Stimulated activated CD8-positive, alpha-beta memory T cell treated with anti-CD3 and anti-CD28 coated beads, Interleukin-15, amount 100 ng/mL, for 4 hours (primary cell): ENCODE measurements at places on chromosomes 12 and 14.

DNA sequence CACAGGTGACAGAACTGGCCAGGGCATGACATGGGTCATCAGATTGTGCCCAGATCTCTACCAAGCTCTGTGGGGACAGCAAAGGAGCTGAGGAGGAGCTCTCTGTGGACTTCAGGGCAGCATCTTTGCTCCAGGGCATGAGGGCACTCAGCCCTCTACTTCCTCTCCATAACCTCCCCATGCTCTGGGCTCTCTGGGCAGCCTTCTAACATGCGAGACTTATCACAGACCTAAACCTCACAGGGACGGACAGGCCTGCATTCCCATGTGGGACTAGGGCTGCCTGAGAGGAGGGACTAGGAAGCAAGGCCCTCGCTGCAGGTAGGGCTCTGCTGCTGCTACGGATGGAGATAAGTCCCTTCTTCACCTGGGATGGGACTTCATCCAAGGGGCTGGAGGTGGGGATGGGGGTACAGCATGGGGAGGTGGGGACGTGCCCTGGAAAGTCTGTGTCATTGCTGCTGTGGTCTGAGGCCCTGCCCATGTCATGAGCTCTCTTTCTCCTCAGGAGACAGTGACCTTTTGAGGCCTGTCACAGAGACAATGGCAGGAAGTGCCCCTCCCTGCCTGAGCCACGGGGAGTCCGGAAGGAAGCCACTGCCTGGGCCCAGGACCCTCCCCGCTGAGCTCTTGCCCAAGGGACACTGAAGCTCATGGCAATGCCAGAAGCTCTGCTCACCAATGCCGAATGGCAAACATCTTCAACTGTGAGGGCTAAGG is 44.1 kb downstream of the PITPNM2 start:
- DNase-seq: peak; percentile 24

DNA sequence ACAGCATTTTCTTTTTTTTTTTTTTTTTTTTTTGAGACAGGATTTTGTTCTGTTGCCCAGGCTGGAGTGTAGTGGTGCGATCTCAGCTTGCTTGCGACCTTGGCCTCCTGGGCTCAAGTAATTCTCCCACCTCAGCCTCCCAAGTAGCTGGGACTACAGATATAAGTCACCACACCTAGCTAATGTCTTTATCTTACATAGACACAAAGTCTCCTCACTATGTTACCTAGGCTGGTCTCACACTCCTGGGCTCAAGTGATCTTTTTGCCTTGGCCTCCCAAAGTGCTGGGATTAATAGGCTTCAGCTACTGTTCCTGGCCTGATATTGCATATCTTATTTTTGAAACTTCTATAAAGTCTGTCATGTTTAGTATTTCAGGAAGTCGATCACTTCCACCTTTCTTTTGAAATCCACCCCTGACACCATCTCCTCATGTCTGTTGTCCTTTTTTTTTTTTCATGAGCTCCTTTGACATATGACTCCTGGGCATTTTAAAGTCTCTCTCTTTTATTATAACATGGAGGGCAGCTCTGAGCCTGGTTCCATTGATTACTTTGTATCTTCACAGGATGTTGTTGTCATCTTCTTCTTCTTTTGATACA is 5.9 kb upstream of the A2ML1 start:
- DNase-seq: no peak

DNA sequence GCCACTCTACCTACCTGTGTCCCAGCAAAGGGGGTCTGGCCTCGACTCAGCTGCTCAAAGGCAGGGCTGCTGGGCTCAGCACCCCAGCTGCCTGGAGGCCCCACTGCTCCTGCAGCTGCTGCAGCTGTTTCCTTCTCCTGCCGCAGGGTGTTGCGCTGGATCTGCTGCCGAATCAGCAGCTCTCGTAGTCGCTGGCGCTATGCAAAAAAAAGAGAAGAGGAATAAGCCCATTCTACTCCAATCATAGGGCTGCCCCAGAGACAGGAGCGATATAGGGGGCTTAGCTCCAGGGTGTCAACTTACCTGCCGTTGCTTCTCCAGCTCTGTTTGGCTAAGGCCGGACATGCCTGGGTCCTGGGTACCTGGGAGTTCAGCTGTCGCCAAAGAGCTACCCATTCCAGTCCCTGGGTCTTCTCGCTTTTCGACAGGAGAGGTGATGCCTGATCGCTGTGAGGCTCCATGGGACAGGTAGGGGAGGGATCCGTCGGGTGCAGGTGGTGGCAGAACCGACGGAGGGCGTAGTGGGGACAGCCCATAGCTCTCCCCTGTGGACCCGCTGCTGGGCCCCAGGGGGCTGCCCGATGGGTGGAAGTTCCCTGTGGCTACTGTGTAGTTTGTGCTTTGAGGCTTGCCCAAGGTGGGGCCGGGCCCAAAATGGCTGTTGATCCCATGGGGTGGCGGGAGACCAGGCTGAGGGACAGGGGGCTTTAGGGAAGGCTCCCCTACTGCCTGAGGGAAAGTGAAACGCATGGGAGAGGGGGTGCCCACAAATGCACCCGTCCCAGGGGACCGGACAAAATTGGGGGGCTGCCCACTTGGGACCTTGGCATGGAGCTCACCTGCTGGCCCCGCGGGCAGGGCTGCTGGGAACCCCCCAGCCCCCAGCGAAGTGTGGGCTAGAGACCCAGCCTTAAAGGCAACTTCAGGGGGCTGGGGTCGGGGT is 20.9 kb downstream of the KMT2D start:
- no peak for DNase-seq

DNA sequence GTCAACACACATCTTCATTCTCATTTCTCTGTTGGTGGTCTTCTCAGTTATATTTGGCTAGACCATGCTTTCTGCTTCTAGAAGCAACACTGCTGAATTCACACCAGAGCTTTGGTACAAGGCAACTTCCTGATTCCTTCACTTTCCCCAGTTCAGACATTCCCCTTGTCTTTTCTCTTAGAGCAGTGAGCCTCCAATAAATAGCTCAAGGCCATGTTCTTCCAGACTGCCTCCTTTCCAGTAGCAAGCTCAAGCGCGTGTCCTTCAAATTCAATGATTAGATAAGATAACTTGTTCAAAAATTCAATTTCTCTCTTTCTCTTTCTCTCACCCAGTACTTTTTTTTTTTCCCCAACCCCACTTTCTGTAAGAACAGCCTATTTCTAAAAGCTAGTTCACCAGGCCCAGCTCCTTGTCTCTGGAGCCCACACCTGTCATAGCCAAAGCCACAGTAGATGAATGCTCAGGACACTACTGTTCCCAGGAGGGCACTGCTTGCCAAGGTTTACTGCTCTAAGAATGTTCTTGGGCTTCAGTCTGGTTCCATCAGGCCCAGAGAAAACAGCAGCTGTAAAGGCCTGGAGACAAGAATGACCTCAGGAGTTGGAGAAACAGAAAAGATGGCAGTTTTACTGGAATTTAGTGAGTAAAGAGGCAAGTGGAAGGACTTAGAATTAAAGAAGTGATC is 17.7 kb downstream of the TBK1 start:
- DNase-seq: no peak

GRCh38 chr14:47674543-47675465 is 601 bp downstream of the MDGA2 start:
- no peak for DNase-seq

DNA sequence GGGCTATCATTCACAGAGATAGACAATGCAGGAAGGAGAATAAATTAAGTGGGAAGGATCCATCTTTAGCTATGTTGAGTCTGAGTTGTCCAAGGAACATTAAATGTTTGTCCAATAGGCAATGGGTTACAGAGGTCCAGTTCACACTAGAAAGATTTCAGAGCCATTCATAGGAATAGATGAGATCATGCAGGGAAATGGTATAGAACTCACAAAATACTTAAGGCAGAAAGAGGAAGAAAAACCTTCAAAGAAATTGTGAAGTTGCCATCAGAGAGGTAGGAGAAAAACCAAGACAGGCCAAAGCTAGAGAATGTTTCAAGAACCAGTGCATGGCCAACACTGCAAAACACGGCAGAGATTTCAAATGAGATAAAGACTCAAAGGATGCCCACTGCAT is 94.1 kb downstream of the PHLDA1 start:
- DNase-seq: no peak

DNA sequence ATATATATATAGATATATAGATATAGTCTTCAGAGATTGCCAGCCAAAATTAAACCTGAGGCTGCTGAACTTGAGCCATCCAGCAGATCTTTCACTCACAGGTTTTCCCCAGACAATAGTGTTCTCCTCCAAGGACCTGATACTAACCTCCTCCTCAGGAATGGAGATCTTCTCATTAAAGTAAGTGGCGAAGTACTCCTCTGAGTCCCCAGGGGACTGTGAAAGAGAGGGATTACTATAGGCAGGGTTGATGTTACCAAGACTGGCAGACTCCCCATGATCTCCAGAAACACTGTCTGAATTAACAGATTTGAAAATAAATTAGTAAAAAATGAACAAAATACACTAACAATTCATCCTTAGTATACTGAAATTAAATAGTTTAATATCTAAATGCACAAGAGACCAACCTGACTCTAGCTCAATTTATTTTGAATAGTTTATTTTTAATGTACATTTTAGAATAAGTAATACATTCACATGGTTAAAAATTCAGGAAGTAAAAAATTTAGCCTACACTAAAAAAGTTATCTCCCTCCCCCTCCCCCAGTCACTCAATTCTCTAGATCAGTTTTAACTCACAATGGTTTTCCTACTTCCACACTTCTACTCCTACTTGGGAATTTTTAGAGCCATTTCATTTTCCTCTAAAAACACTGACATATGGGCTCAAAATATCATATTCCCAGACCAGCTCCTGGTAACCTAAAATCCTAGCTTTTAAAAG is 17.7 kb downstream of the SLC11A2 start:
- DNase-seq: no peak

GRCh38 chr14:106269029-106269428 is 742.6 kb downstream of the TMEM121 start:
- DNase-seq: no peak

DNA sequence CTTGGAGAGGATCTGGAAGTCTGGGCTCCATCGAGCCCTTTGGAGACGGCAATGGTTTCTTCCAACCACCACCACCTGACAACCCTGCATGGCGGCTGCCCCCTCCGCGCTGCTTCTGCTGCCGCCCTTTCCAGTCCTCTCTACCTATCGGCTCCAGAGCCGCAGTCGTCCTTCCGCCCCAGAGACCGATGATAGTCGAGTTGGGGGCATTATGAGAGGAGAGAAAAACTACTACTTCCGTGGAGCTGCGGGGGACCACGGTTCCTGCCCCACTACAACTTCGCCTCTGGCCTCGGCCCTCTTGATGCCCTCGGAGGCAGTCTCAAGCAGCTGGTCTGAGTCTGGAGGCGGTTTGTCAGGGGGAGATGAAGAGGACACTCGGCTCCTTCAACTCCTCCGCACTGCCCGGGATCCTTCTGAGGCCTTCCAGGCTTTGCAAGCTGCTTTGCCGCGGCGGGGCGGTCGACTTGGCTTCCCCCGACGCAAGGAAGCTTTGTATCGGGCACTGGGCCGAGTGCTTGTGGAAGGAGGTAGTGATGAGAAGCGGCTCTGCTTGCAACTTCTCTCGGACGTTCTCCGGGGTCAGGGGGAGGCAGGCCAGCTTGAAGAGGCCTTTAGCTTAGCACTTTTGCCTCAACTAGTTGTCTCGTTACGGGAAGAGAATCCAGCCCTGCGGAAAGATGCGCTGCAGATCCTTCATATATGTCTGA is 499 bp downstream of the TOGARAM1 start:
- no peak for DNase-seq

DNA sequence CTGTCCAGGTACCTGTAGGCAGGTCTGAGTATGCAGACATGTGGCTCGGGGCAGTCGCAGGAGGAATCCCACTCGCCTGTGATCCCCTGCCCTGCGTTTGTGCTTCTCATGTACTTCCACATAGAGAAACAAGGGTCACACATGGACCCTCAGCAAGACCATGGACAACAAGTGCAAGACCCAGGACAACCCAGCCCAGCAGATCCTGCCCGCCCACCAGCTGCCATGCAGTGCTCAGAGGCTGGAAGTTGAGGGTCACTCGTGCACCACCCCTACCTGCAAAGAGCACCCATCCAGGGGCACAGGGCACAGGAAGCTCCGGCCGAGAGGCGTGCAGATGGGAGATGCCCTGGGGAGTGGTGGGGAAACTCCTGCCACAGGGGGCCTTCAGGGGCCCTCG is 67.5 kb upstream of the C14orf180 start:
- DNase-seq: no peak

- no peak for DNase-seq
These were observed 22.2 kb downstream of the SLC41A2 start for GRCh38 chr12:104935886-104936285.

GRCh38 chr12:64660237-64661018 is 50.1 kb downstream of the RASSF3 start:
- no peak for DNase-seq

DNA sequence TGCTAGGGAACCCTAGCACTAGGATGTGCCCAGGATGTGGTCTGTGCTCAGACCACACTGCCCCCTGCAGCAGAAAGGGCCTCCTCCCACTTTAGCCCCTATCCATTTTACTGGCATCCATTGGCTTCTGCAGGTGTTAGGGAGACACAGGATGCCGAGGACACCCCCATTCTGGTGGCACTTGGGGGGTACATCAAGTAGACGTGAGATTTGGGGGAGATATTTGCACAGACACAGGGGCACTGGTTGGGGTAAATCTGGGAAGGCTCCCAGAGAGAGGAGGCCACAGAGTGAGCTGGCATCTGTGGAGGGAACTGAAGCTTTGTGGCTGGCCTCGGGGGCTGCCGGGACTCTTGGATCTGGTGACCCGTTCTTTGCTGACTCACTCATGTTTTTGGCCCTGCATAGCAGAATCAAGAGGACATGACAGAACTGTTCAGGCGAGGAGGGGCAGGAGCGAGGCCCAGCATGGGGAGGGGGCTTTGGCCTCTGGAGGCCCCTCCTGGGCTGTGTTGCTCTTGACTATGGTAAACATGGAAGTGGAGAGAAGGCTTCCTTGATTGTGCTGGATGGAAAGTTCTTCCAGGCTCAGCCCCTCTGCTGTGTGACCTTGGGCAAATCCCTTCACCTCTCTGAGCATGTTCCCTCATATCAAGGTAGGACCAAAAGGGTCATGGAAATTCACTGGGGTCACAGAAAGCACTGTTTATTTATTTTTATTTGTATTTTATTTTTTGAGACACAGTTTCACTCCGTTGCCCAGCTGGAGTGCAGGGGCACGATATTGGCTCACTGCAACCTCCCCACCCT is 1.8 kb downstream of the PLBD2 start:
- no peak for DNase-seq

DNA sequence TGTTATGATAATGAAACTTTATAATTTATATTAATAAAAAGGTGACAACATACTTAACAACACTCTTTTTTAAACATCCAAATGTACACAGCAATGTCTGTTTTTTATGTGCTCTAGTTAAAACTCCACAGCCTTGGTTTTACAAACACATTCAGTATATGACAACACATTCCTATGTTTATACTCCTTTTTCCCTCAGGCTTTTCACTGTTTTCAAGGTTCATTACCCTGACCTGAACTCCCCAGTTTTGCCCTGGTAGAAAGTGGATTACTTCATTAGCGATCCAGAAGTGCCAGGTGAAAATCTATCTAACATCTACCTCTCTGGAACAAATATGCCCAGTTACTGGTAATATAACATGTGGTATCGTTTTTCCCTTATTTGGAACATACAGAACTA is 340.2 kb upstream of the DDHD1 start:
- no peak for DNase-seq

- no peak for DNase-seq
These were observed 88.3 kb downstream of the BCL11B start for GRCh38 chr14:99183716-99184115.

- DNase-seq: no peak
These were observed 11.6 kb downstream of the BTG1 start for GRCh38 chr12:92133795-92134637.

GRCh38 chr12:25186788-25187402 is 8.1 kb downstream of the DNAI7 start:
- DNase-seq: no peak

- DNase-seq: no peak
These were observed 43.6 kb downstream of the SYNE3 start for GRCh38 chr14:95472819-95473251.
